ENCODE measurements at places on chromosomes 2 and 18.

DNA sequence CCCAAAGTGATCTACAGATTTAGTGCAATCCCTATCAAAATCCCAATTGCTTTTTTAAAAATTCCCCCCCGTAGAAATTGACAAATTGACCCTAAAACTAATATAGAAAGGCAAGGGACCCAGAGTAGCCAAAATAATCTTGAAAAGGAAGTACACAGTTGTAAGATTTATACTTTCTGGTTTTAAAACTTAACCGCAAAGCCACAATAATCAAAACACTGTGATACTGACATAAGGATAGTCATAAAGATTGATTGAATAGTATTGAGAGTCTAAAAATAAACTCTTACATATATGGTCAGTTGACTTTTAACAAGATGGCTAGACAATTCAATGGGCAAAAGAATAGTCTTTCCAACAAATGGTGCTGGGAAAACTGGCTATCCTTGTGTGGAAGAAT, 58.7 kb upstream of the GAREM2 start:
- DNase-seq: no peak

DNA sequence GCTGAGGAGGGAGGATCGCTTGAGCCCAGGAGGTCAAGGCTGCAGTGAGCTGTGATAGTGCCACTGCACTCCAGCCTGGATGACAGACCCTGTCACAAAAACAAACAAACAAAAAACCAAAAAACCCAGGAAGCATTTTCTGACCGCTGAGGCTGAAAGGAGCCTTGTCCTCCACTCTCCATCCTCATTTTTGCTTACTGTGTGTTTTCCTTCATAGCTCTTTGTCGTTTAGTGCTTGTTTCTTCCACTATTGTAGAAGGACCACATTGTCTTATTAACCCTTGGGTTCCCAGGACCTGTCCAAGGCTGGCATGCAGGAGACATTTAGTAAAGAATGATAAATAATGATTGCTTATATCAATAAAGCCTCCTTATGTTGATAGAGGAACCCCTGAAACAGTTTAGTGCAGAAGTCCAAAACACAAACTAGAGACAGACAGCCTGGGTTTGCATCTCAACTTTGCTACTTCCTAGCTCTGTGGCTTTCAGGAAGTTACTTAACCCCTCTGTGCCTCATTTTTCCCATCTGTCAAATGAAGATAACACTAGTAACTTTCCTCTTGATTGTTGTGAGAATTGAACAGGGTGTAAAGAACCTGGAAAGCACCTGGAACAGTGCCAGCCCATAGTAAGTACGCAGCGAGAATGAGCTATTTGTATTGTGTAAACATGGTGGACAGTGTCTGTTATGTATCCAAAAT, 126.0 kb downstream of the LPIN1 start:
- DNase-seq: no peak

DNA sequence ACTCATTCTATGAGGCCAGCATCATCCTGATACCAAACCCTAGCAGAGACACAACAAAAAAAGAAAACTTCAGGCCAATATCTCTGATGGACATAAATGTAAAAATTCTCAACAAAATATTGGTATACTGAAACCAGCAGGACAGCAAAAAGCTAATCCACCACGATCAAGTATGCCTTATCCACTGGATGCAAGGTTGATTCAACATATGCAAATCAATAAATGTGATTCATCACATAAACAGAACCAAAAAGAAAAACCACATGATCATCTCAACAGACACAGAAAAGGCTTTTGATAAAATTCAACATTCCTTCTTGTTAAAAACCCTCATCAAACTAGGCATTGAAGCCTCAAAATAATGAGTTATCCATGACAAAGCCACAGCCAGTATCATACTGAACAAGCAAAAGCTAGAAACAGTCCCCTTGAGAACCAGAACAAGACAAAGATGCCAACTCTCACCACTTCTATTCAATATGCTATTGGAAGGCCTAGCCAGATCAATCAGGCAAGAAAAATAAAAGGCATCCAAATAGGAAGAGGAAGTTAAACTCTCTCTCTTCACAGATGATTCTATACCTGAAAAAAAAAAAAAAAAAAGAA, 45.3 kb downstream of the RTTN start:
- DNase-seq: no peak

DNA sequence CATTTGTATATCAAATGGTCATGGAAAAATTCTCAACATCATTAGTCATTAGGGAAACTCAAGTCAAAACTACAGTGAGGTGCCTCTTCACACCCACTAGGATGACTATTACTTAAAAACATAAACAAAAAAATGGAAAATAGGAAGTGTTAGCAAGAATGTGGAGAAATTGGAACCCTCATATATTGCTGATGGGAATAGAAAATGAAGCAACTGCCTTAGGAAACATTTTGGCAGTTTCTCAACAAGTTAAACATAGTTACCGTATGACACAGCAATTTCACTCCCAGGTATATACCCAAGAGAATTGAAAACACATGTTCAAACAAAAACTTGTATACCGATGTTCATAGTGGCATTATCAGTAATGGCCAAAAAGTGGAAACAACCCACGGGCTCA, 18.1 kb upstream of the CYP26B1 start:
- no peak for DNase-seq

GRCh38 chr2:117973498-117974082, 40.3 kb downstream of the CCDC93 start:
- DNase-seq: no peak

- no peak for DNase-seq
These were observed 181.8 kb upstream of the PARD3B start for GRCh38 chr2:204363513-204363912.

GRCh38 chr2:240601061-240601830, 14.7 kb downstream of the CAPN10 start:
- peak; percentile 25 for DNase-seq

DNA sequence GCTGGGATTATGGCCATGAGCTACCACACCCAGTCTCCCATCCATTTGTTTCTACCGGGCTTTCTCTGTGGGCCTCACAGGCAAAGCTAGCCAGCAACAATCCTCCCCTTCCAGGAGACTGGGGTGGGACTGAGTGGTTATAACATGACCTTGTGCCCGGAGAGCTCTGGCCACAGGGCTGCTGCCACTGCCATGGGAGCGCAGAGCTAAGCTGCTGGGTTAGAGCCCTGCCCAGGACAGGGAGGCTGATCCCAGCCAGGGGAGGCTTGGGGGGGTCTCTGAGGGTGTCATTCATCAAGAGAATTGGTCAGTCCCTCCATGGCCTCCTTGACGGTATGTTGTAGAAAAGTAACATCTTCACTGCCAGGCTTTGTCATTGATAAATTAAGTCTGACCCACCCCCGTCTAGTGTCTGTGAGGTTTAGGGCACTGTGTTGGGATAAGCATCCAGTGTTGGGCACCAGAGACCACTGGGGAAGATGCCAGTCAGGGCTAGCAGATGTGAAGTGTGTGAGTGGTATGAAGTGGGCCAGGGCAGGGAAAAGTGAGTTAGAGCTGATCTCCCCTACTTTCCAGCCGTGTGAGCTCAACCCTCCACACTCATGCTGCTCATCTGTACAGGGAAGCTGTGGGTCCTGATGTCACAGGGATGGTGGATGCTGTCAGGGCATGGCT, 368.4 kb upstream of the HS6ST1 start:
- no peak for DNase-seq
